ENCODE measurements at places on chromosomes 7 and 10.
A peak's percentile ranks its signal among the peaks of the same experiment; 100 is the strongest.

- DNase-seq = no peak
Measured at GRCh38 chr7:8319115-8319514, 57.1 kb upstream of the ICA1 start.

DNA sequence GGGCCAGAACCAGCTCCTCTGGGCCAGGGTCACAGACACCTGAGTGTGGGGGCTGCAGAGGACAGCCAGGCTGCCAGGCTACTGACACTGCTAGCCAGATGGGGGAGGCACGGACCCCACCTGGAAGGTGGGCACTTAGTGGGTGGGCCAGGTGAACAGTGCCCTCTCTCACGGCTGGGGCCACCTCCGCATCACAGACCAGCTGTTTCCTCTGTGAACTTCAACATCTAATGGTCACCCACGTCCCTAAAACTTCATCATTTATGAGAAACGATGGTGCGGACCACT lies 80.4 kb downstream of the MKI67 start:
- DNase-seq = no peak

- no peak for DNase-seq
Measured at GRCh38 chr10:106311590-106311989, 852.9 kb downstream of the SORCS1 start.

GRCh38 chr7:27185013-27185853 lies at the start of gene HOXA11:
Gene HOXA11, minus strand, starts transcription at chr7:27185232. Its CDS starts 88 bp downstream, at chr7:27185144.
- peak; percentile 25 for DNase-seq

DNA sequence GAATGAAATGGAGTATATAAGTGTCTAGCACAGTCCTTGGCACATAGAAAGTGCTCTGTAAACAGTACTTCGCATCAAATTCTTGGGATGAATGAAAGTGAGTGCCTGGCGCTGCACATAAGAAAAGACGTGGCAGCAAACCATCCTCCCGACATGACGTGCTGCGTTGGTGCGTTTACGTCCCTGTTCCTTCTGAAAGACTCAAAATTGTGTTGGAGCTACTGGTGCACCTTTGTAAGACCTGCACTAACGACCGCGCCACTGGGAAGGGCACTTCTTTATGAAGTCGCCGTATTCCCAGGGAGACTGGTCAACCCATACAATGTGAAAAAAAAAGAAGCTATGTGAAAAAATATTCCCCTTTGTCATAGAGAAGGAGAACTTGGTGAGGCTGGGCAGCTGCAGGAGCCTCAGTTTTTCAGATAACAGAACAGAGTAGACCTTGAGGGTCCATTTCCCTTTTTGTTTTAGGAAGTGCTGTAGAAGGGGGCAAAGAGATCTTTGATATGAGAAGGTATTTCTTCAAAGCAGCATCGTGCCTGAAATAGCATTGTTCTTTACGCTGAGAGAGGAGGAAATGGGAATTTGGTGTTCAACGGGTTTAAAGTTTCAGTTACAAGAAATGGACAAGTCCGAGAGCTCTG lies 91.7 kb downstream of the PTPRE start:
- no peak for DNase-seq

DNA sequence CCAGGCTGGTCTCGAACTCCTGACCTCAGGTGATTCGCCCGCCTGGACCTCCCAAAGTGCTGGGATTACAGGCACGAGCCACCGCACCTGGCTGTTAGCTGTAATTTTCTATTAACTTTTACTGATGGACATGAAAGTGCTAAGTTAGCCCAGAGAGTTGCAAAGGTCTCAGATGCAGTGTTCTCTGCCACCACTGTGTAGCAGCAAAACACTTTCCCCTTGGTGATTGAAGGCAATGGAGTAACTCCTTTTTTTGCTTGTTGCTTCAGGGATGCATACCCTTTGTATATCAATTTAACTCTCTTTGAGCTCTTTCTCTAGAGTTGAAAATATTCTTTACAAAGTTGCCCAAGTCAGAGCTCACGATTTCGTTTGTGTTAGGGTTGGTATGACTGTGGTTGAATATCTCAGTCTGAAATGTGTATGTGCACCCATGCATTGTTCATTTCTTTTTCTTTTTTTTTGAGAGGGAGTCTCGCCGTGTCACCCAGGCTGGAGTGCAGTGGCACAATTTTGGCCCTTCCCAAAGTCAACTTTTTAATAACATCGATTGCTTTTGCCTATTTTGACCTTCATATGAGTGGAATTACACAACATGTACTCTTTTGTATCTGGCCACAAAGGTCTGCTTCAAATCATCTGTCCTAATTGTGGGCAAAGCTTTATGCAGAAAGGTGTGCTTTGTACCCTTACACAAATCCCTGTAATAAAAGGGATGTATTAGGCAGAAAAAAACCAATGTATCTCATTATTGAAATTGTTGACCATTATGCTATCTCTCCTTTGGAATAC lies 52.6 kb downstream of the GTF2I start:
- no peak for DNase-seq

- DNase-seq = no peak
Measured at GRCh38 chr7:130441408-130441869, 623 bp upstream of the CEP41 start.

DNA sequence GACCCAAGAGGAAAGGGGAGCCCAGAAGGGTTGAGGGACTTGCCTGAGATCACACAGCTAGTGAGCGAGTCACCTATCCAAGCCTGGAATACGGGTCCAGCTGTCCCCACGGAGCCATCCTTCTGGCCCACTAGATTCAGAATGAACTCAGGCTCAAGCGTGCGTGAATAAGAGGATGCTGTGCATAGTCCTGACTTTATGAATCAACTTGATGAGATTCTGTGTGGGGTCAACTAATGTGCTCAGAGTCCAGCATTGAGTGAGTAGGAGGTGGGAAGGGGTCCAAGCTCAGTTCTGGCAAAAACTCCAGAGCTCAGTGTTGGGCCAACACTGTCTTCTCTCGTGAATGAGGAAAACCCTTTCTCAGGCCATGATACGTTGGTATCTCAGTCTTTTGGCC lies 41.4 kb downstream of the CAMK1D start:
- no peak for DNase-seq

DNA sequence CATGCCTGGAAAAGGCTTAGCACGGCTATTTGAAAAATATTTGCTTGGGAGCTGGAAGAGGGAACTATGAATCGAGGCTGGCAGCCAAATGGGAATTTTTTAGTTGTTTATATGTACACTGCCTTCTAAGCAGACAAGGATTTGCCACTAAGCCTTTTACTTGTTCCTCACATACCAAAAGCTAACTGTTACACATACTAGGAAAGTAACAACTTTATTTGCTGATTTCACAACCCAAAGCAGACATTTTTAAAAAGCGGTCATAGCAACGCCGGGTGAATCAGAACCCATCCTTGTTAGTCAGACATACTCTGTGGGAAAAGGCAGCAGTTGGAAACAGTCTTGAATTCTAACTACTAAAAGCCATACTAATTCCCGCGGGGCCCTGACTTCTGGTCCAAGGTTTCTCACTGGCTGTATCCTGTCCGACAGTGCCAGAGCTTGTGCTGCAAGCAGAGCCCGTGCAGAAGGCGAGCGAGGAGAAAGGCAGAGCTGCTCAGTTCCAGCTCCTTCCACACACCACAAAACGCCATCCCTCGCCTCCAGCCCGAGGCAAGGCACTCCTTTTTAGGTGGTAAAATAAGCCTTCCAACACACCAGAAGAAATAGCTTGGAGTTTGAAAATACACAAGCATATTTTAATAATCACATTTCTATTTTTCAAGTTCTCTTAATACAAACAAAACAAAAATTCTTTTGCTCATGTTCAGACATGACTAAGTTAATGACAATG lies 89.2 kb downstream of the RNF216 start:
- no peak for DNase-seq

- DNase-seq = no peak
Measured at GRCh38 chr10:34097682-34098081, 717.4 kb downstream of the PARD3 start.

DNA sequence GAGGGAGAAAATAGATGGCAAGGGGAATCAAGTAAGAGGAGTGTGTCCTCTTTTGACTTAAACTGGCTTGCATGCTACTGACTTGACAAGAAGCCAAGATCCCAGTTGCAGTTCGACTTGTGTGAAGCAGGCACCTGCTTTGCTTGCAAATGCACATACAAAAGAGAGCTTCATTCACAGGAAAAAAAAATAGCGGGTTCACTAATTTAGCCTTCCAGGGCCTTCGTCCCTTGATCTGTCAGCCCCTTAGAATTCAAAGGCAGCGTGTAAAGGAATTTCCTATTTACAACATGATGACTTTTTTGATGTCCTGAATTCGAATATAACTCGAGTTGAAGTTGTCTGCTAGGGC lies 192.1 kb downstream of the CELF2 start:
- DNase-seq = no peak

Data from activated CD4-positive, CD25-positive, alpha-beta regulatory T cell treated with anti-CD3 and anti-CD28 coated beads, Interleukin-2, amount 50 U/mL, for 72 hours (primary cell).